A549 treated with GW870086 at 1 μM for 4 hours (cell line): ENCODE measurements at places on chromosomes 12 and 14. TPM values are rescaled to one million over a fixed set of nuclear protein-coding genes. Genes with fewer than 3 reads are reported as not detected.

RACGAP1 gene
- total RNA-seq, result 68.2 to 84.2 TPM (median 78.5 TPM) in 5 replicates

BIN2 gene
- total RNA-seq, result 0.14 to 0.18 TPM (median 0.17 TPM) in 3 of 5 replicates, not detected in the others

FAM234B gene
- 3.8 to 4.6 TPM (median 3.9 TPM) in 5 replicates for total RNA-seq

NPAS3 gene
- total RNA-seq, result not detected in 5 replicates
